ENCODE measurements at places on chromosomes 12 and 14.

- DNase-seq = no peak
These were observed 85.3 kb downstream of the PRIMA1 start for GRCh38 chr14:93702946-93703345.

DNA sequence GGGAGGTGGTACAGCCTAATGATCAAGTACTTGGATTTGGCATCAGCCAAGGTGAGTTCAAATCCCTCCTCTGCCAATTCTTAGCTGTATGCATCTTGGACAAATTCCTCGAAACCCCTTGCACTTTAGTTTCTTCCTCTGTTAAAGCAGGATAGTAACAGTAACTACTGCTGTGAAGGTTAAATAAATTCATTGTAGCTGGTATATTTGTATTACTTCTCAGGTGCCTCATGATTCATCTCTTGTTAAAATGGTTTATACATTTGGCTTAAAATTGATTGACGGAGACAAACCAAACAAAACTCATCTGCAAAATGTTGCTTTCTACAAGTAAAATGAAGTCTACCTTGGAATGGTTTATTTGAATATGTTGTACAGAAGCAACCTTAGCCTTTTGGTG, 2.3 kb upstream of the PTPRB start:
- no peak for DNase-seq

DNA sequence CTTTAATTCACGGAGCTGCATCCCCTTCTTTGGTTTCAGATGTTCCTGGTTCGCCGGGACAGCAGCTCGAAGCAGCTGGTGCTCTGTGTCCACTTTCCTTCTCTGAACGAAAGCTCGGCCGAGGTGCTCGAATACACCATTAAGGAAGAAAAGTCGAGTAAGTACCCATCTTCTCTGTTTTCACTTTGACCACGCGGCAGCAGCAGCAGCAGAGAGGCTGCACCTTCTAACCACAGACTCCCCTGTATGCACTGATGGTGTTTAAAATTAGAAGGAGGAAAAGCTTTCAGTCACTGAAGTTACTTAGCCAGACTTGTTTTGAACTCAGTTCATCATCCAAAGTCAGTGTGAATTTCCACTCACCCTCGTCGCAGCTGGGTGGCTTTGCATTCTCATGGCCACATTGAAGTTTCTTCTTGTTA, 63.8 kb downstream of the RIN3 start:
- DNase-seq = no peak

DNA sequence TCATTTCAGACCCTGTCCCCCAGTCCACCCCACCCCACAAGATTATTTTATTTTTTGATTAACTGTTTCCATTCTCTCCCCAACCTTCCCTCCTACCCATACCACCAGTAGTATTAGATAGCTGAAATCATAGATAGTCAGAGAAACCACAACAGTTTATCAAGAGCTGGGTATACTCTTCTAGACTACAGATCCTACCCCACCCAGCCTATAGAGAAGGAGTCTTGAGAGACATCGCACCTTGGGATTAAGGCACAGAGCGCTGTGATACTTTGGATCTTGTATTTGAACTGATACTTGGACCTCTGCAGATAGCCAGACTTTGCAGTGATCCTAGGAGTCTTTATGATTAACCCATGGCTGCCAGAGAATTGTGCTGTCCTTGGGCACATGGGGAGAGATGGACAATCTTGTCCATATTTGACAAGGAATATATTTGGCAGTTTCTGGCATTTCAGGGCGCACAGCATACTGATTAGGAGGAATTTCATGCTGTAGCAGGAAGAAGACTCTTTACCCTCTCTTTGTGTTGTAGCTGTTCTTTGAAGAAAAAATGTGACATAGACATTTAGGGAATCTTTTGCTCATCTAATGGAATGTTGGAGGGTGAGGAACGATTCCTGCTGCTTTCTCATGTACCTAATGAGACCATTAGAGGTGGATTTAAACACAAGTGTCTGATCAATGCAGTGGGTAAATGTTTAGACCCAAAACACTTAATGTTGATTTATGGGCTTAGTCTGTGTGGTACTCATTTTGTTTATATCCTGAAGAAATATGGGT, 982 bp downstream of the RBMS2 start:
- no peak for DNase-seq

- DNase-seq = no peak
These were observed 59.5 kb upstream of the ASPG start for GRCh38 chr14:104026024-104026423.

DNA sequence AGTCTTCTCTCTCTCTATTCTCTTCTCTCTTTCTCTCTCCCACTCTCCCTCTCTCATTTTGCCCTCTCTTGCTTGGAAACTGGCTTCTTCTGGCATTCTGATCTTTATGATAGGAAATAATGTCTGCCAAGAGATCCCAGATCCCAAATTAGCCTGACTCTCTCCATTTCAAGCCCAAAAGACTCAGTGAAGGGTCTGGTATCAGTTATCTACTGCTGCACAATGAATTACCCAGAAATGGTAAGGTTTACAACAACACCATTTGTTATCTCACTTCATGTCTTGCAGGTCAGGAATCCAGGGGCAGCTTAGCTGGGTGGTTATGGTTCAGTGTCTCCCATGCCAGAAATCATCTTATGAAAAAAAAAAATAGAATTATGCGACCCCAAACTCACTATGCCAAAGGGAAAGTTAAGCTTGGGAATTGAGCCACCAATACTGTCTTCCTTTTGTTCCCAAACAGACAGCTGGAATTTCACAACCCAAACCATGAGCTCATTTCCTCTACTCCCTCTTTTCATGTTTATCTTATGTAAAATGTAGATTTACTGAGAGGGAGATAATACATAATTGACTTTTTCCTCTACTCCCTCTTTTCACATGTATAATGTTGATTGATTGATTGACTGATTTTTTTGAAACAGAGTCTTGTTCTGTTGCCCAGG, 67.8 kb upstream of the FICD start:
- no peak for DNase-seq

GRCh38 chr14:59961518-59962062, 41.6 kb downstream of the LRRC9 start:
- no peak for DNase-seq

DNA sequence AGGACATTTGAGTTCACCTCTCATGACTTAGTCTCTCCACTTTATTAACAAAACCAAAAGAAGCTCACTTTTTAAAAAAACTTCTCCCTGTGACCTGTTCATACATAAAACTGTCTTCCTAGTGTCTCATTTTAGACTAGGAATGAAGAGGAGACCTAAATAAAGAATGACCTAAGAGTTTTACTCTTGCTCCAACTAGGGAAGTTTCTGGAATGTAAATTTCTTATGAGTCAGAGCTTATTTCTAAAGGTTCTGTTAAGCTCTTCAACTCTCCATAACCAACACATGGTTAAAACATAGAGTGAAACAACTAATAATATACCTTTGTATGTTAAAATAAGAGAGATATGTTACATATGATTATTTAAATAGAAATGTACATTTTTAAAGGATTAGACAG, 369.8 kb downstream of the EMP1 start:
- no peak for DNase-seq

GRCh38 chr14:23421594-23421993, 13.5 kb upstream of the MYH6 start:
- DNase-seq = no peak

DNA sequence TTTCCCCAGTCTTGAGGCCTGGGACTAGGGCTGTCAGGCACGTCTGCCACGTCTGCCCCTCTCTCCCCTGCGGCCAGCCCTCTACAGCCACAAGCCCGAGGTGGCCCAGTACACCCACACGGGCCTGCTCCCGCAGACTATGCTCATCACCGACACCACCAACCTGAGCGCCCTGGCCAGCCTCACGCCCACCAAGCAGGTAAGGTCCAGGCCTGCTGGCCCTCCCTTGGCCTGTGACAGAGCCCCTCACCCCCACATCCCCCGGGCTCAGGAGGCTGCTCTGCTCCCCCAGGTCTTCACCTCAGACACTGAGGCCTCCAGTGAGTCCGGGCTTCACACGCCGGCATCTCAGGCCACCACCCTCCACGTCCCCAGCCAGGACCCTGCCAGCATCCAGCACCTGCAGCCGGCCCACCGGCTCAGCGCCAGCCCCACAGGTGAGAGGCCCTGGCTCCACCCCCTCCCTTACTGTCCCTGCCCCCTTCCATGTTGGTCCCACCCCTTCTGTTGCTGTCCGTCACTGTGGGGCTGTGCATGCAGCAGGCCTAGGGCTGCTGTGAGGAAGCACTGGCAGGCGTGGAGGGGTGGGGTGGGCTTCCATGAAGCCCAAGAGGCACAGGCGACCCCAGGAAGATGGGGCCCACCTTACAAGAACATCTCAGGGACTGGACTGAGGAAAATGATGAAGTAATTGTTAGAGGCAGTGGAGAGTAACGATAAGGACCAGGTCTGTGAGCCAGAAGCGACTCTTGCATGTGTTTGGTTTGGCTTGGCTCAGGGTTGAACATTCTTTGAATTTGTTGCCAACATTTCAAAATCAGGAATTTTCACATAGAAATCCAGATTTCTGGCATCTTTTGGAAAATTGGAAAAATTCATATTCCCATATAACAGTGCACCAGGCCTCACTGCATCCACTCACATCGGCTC, 16.8 kb downstream of the C12orf43 start:
- no peak for DNase-seq

- no peak for DNase-seq
These were observed 102.8 kb downstream of the TRMT5 start for GRCh38 chr14:60878121-60878520.

GRCh38 chr14:66085224-66085623, 400.9 kb upstream of the CCDC196 start:
- no peak for DNase-seq

DNA sequence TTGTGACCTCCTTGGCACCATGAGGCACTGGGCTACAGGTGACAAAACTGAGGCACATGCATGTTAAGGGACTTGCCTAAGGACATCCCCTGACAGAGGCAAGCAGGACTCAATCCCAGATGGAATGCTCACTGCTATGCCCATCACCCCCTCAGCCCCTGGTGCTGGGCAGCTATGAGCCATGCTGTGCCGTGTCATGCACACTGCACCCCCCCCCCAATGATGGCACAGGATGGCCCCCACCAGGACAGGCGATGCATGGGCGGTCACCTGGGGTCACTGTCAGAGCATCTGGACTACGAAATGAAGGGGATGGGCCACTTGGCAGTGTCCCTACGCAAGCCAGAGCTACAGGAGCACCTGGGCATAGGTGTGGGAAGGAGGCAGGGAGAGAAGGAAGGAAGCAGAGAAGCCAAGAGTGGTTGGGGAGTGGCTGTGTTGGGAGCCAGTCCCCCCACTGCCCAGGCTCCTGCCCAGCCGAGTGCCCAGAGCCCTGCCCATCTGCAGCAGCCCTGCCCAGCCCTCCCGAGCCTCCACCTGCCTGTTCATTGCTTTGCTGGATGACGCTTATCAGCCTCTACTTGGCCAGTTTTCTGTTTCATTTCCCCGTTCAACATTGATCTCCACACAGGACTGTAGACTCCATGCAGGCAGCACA, 84.9 kb upstream of the DIO3 start:
- DNase-seq = no peak

Data from cerebellar nuclear complex (tissue), 1 donor.